ENCODE measurements at places on chromosomes 12 and 14.

DNA sequence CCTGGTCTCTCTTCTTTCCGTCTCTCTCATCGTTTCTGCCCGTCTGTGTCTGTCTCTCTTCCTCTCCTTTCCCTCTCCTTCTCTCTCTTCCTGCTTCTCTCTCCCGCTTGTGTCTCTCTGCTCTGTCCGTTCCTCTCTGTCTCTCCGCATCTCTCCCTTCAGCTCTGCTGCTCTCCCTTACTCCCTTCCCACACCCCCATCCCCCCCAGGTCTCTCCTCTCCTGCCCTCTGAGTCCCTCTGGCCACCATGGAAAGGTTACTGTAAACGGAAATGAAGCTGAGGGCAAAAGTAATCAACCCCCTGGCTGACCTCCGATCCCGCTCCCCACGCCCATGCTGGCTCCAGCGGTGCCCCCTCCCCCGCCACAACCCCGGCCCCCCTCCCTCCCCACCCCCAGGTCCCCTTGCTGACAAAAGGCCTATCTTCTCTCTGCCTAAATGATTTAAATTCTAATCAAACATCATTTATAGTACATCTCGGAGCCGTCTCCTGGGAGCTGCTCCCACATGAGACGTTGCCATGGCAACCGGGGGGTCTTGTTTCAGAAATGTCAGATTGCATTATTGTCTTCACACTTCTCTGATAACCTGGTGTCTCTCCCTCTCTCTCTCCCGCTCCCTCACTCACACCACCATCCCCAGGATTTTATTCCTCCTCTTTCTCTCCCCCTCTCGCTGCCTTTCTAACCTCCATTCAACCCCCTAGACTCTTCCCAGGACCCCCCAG, 203.8 kb downstream of the RBM19 start:
- DNase-seq, result no peak

- no peak for DNase-seq
Observed at GRCh38 chr12:26976687-26977086, 37.5 kb downstream of the TM7SF3 start.

DNA sequence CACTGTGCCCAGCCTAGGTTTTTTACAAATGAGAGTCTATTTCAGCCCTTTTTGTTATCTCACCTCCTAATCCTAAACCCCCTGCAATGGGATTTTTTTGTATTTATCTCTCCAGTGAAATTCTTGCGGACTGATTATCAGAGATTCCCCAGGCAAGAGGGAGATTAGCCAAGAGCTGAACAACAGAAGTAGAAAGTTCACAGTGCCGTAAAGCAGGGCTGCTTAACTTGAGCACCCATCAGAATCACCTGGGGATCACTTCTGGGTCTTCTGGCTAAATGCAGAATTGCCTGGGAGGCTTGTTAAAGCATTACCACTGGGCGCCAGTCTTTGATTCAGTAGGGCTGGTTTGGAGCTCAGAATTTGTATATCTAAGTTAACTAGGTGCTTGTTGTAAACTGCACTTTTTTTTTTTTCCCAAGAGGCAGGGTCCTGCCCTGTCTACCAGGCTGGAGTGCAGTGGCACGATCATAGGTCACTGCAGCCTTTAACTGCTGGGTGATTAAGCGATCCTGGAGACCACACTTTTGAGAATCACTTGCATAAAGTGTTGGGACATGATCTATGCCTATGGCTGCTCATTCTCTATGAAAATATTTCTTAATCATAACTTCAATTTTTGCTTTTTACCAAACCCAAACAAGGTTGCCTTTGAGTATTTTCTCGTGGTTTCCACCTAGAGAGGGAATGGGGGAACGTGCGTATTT, 1.1 kb upstream of the DPPA3 start:
- DNase-seq, result no peak

DNA sequence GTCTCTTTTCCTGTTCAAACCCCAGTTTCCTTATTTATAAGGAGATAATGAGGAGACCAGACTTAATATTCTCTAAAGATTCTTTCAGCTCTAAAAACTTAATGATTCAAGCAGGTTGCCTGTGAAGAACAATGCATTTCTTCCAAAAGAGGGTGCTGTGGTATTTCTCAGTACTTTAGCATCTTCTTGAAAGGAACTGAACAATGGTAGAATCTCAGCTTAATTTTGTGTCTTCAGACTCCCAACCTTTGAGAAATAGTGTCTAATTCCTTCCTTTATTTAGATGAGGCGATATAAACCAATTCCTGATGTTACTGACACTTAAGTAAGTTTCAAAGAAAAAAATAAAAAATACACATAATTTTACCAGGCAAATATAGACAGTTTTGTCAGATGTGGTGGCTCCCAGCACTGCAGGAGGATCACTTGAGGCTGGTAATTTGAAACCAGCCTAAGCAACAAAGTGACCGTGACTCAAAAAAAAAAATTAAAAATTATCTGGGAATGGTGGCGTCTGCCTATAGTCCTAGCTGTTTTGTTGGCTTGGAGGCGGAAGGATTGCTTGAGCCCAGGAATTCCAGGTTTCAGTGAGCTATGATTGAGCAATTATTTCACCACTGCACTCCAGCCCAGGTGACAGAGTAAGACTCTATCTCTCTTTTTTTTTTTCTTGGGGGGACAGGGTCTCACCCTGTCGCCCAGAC, 76.9 kb upstream of the PSMA6 start:
- no peak for DNase-seq

DNA sequence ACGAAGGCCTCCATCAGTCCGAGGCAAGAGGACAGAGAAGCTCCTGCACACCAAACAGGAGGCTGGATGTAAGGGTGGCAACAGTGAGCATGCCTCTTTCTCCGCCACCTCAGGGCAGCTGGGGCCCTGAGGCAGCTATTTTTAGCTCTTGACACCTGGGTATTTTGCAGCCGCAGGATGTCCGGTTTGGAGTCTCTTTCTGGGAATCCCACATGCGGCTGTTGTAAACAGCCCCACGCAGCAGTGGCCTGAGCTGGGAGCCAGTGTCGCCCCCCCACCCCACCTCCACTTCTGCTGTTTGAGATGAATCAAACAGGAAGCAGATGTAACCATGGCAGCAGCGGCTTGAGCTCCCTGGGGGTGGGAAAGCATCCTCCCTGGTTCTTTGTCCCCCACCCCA, 11.7 kb downstream of the HDAC7 start:
- DNase-seq, result peak; percentile 97

GRCh38 chr14:37870170-37870569, 274.7 kb downstream of the TTC6 start:
- DNase-seq, result no peak

GRCh38 chr12:14303661-14304155, 61.8 kb upstream of the ATF7IP start:
- DNase-seq, result no peak
